ENCODE measurements at places on chromosomes 4 and X.

GRCh38 chrX:39813631-39814277, 284.0 kb downstream of the BCOR start:
- no peak for DNase-seq

DNA sequence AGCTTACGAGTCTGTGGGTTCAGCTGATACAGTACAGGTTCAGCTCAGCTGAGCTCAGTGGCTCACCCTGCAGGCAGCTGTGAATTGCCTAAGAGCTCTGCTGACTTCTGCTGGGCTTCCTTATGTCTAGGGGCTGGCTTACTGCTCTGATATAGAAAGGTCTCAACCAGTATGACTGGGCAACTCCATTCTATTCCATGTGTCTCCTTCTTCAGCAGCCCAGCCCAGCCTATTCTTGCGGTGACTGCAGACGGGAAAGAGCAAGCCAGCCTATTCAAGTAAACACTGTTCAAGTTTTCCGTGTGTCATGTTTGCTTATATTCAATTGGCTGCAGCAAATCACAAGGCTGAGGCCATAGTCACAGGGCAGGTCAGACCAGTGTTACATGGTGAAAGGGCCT, 615.4 kb upstream of the ZFP42 start:
- DNase-seq: no peak

- DNase-seq: no peak
Observed at GRCh38 chrX:86014421-86014820, 32.9 kb downstream of the CHM start.

- no peak for DNase-seq
Observed at GRCh38 chrX:69116077-69116476, 49.2 kb downstream of the PJA1 start.

DNA sequence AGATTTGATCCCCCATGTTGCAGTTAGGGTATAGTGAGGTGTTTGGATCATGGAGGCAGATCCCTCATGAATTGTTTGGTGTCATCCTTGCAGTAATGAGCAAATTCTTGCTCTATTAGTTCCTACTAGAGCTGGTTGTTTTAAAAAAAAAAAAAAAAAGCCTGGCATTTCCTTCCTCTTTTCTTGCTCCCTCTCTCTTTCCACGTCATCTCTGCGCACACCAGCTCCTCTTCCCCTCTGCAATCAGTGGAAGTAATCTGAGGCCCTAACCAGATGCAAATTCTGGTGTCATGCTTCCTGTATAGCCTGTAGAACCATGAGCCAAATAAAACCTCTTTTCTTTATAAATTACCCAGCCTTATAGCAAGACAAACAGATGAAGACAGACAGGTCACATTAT, 24.5 kb downstream of the WDR17 start:
- DNase-seq: no peak

DNA sequence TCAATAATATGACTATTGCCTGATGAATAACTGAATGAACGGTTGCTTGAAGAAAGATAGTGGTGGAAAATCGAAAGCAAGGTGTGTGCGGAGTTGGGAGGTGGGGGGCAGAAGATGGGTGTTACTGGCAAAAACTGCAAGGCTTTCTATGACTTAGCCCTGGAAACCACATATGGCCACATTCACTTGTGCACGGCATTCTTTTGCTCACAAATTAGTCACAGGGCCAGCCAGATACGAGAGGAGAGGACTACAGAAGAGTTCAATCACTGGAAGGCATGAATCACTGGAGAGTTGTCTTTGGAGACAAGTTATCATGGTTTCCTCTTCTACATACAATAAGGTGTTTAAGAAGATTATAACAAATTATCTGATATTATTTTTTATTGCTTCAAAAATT, 626.5 kb upstream of the CPEB2 start:
- no peak for DNase-seq

- no peak for DNase-seq
Observed at GRCh38 chrX:40473460-40474204, 107.1 kb upstream of the ATP6AP2 start.

- no peak for DNase-seq
Observed at GRCh38 chrX:34810364-34810763, 132.2 kb upstream of the FAM47B start.

GRCh38 chr4:39530682-39531081, 3.4 kb upstream of the UGDH start:
- no peak for DNase-seq

GRCh38 chr4:10640561-10641201, 43.9 kb downstream of the CLNK start:
- DNase-seq: no peak

- DNase-seq: no peak
Observed at GRCh38 chr4:159272273-159273140, 169.6 kb downstream of the RAPGEF2 start.
